NCI-H774 (cell line): ENCODE measurements at places on chromosomes 12 and 14.

DNA sequence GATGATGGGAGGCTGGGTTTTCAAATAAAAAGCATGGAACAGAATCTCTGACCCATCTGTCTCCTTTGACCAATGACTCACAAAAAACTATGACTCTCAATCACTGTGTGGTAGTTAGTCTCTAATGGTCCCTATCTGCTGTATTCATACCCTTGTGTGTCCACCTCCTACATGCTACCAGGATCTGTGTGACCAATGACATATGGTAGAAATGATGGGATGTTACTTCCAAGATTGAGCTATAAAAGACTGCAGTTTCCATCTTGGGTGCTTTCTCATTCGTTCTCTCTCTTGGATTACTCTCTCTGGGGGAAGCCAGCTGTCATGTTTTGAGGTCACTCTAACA is 144.7 kb upstream of the BTG1 start:
- DNase-seq: no peak

DNA sequence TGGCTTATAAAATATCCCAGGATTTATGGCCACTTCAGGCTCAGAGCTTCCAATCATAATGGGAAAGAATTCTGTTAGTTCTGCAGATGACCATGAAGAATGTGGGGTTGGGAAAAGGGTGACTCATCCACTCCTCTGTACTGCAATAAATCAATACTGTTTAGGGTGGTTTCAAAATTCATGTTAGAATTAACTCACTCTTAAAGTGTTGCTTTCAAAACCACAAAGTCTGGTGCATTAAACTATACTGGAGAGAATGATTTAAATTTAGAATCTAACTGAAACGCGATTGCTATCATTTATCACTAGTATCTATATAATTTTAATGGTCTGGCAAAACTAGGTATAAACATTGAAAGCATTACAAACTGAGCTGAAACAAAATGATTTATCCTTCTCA is 798 bp downstream of the CCDC198 start:
- DNase-seq: no peak

- peak; percentile 93 for DNase-seq
Measured at GRCh38 chr14:52729925-52730708, at the start of gene STYX. STYX (plus strand) TSS chr14:52730166; CDS start chr14:52730475, 309 bp downstream.

- peak; percentile 57 for DNase-seq
Measured at GRCh38 chr12:129328235-129328634, 475.0 kb downstream of the GLT1D1 start.

DNA sequence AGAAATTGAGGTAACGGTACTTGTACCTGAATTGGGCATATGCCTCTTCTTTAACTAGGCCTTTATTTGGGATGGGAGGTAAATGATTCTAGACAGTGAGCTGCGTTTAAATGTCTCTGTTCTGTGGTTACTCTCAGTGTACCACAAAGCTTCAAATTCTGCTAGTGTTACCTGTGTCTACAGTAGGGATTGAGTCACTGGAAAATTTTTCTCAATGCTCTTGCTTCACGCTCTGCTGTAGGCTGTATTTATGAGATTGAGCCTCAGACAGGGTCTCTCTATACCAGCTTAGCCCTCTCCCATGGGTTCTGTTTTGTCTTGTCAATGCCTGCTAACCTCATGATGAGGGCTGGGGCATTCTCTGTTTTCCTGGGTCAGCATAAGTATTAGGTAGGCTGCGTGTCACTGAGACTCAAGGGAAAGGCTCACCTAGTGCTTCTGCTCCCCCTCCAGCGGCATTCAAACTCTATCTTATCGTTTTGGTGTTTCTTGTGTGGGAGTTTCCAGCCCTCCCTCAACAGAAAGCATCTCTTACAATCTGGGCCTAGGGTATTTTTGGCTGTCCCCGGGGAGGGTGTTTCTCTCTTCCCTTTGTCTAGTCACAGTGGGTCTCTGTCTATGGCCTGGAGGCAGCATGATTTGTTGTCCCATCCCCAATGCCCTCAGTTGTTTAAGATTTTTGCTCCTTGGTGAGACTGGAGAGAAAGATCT is 285.8 kb downstream of the ADGRD1 start:
- no peak for DNase-seq

GRCh38 chr14:63432228-63432627 is 110.9 kb downstream of the PPP2R5E start:
- peak; percentile 13 for DNase-seq

DNA sequence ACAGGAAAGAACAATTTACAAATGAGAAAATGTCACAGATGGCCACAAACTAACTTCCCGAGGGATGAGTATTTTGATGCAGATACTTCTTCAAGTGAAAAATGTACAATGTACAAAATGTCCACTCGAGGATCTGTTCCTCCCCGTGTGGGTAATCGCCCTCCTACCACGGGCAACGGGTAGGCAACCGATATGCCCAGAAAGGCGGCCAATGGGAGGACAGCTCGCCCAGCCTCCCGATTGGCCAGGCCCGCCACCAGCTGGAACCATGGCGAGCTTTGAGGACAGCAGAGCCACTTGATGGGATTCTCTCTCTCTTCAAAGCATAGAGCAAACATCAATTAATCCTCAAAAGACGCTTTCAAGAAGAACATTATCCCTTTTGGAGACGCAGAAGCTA is 42.3 kb downstream of the DPF3 start:
- DNase-seq: no peak

- DNase-seq: no peak
Measured at GRCh38 chr14:89892953-89893352, 61.6 kb downstream of the EFCAB11 start.

- DNase-seq: no peak
Measured at GRCh38 chr12:29768372-29768771, 15.4 kb downstream of the TMTC1 start.

DNA sequence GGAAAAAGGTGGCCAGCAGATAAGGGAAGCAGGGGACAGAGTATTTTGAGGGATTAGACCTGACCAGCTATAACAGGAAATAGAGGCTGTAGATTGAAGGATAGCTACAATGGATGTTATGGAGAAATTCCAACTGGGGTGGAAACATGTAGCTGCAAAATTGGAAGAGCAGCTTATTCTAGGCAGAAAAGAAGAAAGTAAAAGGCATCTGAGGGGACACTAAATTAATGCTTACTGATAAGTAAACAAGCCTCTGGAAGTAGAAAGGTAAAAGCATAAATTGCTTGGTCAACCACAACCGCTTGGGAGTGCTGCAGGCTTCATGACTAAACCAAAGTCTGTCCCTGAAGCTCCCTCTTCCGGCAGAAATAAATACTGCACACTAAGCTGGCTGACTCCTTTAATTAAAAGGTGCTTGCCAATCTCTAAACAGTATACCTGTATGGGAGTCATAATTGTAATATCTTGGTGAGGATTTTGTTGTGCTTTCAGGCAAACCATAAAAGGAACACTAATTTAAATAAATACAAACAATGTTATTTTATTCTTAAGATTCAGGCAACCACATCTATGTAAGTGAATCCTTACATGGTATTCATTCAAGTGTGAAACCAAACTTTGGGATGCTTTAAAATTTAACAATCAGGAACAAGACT is 7.7 kb downstream of the UBC start:
- DNase-seq: no peak

DNA sequence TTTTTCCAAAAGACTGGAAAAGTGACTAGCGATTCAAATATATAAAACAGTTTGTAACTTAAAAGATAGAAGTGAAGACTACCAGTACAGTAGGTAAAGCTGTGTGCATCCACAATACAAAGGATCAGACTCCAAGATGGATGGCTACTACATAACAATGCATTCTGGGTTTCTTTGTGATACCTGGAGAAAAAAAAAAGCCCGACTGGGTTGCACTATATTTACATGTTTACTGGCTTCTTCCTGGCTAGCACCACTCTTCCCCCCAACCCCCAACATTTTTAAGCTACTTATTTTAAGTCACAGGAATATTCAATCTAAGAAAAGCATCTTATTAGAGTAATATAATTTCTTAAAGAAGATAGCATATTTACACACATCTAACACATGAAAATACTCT is 61.1 kb upstream of the SINHCAF start:
- DNase-seq: no peak

DNA sequence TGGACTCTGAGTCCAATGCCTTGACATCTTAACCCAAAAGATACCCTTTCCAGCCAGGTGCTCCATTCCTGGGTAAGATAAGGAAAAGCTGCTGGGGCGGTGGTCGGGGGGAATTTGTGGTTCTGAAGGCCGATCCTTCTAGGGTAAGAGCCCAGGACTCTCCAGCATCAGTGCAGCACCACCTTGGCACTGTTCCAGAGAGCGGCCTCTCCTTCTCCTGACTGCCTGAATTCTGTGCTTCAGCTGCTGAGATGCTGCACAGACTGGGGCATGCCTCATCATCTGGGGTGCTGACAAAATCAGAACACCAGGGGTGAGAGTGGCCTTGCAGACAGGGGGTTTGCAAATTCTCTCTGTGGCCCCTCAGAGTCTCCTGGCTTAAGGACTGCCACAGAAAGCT is 87.5 kb downstream of the SPTB start:
- no peak for DNase-seq

DNA sequence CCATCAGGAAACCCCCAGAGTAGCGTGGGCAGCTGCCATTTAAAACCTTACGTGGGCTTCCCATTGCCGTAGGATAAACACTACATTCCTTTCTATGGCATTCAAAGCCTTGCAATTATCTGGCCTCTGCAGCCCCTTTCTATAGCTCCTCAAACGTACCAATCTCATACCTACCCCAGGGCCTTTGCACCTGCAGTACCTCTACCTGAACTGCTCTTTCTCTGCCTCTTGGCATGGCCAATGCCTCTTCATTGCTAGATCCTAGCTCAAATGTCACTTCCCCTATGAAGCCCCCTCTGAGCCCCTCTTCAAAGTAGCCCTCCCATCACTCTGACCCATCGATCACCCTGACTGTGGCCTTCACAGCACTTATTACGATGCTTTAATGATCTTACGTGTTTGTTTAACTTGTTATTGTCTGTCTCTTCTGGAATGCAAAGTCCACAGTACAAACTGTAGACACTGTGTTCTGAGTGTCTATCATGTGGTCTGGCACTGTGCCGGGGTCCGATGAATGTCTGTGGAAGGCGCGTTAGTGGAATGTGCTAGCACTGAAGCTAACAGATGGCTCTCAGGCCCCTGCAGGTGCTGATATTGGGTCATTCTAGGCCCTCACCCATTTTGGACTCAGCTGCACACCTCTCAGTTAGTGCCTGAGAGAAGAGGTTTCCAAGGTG is 157.3 kb upstream of the NOS1 start:
- no peak for DNase-seq

DNA sequence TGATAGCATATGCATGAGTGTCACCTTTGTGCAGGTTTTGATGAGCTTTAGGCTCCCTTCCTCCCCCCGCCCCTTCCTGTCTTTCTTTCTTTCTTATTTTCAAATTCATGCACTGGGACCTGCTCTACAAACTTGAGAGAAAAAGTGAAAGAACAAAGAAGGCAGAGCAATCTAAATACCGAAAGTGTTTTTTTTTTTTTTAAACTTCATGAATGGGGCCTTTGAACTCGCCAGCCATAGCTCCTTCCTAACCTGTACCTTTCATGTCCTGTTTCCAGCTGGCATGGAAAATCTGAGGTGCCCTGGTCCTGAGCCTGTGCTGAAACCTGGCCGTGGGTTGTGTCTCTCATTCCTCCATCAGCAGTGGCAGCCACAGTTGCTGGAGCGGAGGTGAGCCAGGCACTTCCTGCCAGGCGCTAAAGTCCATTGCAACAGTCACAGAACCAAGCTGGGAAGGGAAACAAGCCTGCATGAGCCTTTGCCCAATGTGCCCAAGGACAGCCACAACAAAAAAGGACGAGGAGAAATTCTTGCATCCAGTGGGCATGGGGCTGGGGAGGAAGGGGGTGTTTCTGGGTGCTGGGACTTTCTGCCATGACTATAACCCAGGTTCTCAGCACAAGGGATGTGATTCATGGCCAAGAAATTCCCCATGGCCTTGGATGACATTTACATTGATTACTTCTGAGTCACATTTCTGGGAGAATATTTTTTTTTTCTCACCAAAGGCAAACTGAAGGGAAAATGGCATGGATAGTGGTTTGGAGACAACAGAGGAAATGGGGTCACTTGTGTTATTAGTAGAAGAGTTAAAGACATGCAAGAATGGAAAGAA is 102.7 kb downstream of the TMEM30B start:
- DNase-seq: no peak

GRCh38 chr12:116881877-116882507 is 751 bp upstream of the HRK start:
- DNase-seq: no peak

DNA sequence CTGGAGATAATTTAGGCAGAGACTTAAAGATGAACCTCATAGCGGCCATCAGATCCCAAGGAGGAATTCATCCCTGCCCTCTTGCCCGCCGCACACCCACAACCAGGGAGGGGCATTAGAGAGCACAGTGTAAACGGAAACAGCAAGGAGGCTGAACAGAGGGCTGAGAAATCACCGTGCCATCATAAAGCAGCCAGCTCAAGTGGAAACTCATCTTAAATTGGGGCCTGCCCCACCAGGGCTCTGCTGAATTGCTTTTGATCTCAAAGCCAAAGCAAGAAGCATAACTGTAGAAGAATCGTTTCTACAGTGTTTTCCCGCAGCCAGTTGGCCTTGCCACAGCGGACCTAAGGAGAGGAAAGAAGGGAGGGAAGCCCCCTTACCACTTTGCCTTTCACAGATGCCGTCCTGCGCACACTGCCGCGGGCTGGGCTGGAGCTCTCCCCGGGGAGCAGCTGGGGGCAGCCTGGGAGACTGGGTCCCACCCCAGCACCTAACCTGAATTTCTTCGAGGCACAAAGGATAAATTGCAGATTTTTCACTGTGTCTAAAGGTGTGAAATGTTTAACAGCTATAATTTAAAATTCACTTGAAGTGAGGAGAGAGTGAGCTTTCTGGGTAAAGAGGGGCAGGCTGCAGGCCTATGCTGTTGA is 51.8 kb upstream of the MMP17 start:
- no peak for DNase-seq

GRCh38 chr12:29035112-29035511 is 114.0 kb upstream of the FAR2 start:
- no peak for DNase-seq

DNA sequence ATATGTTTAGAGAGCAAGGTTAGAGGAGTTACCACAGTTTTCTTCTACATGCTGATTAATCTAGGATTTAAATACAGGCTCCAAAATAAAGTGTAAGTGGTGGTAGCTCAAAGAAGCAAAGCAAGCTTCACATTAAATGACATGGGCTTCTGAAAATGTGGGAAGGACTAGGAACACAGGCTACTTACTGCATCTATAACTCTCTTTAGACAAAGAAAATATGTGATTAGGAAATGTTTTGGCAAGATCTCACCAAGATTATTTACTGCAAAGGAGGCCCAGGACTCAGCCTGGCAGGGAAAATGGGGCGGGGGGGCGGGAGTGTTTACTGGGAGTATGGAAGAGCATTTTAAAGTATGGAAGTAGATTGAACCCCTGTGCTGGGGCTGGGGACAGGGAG is 39.4 kb downstream of the ETV6 start:
- DNase-seq: no peak

- DNase-seq: no peak
Measured at GRCh38 chr14:106843386-106843785, 1317.0 kb downstream of the TMEM121 start.

GRCh38 chr12:105036937-105037649 is 47.2 kb downstream of the ALDH1L2 start:
- no peak for DNase-seq
